Hepatic stellate cell (primary cell): ENCODE measurements at places on chromosomes 3 and 15.

DNA sequence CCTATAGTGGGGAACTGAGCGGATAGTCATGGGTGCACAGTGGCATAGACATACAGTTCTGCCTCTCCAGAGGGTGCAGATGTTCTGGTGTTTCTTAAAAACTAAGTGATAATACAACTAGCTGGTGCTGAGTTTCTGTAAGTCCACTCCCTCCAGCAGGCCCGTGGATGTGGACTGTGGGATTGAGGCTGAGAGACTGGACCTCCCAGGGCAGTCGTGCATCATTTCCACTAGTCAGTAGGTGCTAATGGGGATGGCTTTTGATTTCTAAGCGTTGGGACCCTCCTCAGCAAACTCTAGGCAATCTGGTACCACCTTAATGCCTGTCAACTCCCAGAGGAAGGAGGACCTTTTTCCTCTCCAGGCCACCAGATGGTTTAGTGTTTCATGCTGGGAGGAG is 27.3 kb upstream of the TIMP4 start:
- DNase-seq, result no peak

DNA sequence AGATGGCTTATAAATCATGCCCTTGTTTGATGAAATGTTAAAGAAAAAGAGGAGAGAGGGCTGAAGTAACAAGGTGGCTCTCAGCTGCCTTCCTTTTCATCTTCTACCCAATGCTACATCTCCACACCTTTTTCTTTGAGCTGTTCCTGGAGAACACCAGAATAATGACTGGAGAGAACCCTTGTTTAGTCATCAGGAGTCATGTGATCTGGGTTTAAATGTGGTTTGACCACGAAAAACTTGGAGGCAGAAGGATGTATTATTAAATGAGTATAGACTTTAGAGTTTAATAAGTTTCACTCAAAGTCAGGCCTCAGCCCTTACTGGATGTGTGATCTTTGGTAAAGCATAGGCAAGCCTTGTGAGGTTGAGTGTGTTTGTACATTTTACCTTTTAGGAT is 230.3 kb upstream of the TBL1XR1 start:
- DNase-seq, result peak; percentile 38

DNA sequence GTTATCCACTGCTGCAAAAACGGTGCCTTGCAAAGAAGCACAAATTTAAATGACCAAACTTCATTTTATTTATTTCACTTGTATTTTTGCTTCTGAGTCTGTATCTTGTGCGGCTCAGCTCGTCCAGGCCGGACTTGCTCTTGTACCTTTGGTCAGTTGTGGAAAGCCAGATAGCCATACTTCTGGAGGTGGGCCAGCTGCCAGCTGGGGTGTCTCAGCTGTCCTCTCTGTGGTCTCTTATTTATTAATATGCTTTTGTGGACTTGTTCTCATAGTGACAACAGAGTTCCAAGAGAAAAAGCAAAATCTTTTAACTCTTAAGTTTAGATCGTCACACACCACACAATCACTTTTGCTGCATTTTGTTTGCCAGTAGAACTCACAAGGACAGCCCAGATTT is 87.7 kb downstream of the IL1RAP start:
- DNase-seq, result no peak

DNA sequence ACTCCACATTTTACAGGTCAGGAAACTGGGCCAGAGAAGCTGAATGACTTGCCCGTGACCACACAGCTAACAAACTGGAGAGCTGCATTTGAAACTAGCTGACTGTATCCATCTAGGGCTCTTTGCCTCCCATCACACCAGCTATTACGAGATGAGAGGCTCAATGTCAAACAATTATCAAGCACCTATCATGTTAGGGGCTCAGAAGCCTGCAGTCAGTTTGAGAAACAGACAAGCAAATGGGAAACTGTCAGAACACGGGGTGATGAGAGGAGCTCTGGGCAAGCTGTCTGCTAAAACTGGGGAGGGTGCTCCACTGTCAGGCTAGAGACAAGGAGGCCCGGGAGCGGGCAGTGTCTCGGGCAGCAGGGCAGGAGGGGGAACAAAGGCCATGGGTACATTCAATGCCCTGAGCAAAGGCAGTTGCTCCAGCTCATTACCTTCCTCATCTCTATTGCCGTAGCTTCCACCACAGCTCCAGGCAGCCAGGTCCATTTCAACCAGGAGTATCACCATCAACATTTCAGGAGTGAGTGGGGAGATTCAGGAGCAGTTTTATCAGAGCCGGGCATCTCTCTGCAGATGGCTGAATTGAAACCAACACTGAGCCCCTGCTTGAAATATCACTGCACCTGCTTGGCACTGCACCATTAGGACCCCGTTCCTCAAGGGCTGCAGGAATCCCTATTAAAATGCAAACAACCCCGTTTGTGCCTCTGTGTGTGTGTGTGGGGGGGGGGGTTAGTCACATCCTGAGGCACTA is 122.6 kb downstream of the RAB11A start:
- DNase-seq, result no peak

GRCh38 chr3:177085794-177086193 is 111.5 kb downstream of the TBL1XR1 start:
- DNase-seq, result no peak

DNA sequence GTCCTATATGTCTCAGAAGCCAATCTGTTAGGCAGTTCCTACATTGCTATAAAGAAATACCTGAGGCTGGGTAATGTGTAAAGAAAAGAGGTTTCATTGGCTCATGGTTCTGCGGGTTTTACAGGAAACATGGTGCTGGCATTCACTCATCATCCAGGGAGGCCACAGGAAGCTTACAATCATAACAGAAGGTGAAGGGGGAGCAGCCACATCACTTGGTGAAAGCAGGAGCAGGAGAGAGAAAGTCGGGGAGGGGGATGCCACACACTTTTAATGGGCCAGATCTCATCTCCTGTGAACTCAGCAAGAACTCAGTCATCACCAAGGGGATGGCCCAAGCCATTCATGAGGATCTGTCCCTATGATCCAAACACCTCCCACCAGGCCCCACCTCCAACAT is 9.1 kb downstream of the SLC49A4 start:
- no peak for DNase-seq

DNA sequence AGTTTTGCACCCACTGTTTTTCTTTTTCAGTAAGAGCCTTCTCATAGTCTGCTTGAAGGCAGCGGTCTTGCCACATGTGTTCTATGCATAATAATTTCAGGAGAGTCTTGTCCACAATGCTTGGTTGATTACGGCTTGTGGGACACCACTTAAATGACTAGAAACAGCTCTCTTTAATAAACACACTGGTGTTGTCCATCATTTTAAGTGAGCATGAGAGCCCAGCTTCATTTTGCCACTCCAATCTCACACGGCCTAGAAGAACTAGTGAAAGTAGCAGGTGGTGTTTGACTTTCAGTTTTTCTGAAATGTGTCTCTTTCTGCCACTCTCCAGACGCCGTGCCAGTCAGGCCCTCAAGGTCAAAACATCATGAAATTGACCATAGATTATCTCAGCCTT is 292.1 kb downstream of the LPP start:
- no peak for DNase-seq

- no peak for DNase-seq
Observed at GRCh38 chr15:90020936-90021507, 19.9 kb downstream of the ZNF710 start.

DNA sequence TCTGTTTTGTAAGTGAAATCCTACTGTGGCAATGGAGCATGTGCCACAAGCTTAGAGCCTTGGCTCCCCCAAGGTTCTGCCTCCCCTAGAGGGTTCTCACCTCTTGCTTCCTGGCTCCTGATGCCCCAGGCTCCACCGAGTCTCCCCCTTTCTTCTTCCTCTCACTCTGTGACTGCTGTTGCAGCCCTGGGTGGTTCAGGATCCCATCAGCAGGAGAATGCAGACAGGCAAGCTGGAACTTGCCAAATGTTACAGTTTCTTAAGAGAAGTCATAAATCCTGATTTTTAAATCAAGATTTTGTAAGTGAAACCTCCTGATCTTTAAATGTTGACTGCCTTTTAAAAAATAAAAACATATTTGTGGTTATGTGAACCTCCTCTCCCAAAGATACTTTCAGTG is 133.9 kb downstream of the CCNL1 start:
- DNase-seq, result no peak

DNA sequence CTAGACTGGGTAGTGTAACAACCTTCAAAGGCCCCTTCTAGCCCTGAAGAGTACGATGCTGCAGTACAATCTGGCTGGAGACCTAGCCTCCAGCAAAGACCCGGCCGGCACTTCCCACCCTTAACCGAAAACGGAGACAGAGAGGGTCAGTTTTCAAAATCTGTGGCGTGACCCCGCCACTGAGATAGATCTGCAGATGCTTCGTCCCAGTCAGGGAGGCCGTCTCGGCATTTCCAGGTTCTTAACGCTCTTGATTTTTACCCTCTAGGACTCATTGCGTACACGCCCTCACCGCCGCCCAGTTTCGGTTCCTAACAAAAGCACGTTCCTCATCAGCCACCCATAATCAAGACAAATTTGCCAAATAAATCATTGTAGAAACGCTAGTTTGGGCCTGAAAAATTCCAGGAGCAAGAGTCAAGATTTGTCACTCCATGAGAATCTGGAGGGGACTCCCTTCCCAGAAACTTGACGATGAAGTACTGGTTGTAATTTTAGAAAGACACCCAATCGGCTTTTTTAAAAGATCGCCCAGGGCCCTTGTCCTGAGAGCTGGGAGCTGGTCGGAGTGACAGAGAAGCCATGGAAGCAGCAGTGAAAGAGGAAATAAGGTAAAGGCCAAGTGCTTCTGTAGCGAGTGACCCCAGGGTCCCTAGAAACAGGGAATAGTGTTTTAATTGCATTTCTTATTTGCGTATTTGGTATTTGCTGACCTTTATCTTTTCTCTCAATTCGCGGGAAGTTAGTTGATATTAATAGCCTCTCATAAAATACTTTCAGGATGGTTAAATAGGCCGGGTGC is 868 bp upstream of the TMEM87A start:
- DNase-seq, result peak; percentile 33

- DNase-seq, result peak; percentile 21
Observed at GRCh38 chr15:83030021-83030420, 18.6 kb upstream of the C15orf40 start.

DNA sequence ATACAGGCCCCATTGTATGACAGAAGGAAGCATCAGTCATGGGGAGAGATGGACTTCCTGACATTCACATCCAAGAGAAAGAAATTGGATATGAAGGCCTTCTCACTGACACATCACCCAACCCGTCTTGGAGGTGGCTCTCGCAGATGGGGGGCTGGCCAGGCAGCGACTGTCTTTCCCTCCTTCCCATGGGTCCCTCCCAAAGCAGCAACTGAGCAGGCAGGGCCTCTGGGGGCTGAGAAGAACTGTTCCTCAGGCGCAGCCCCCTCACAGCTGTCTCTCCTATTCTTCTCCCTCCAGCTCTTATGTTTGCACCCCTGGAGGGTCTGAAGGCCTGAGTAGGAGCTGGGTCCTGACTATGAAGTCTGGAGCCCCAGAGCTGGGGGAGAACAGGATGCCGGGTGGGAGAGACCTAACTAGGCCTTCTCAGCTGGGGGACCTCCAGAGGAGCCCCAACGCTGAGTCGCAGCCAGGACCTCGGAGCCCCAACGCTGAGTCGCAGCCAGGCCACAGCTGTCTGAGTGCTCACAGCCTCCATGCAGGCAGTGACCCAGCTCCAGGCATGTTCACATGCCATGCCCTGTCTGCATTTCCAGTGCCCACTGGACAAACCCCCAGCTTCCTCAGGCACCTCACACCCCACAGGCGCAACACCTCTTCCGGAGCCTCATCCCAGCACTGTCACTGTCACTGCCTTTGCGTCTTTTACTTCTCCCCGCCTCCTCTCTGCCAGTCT is 29.6 kb downstream of the UMPS start:
- no peak for DNase-seq

DNA sequence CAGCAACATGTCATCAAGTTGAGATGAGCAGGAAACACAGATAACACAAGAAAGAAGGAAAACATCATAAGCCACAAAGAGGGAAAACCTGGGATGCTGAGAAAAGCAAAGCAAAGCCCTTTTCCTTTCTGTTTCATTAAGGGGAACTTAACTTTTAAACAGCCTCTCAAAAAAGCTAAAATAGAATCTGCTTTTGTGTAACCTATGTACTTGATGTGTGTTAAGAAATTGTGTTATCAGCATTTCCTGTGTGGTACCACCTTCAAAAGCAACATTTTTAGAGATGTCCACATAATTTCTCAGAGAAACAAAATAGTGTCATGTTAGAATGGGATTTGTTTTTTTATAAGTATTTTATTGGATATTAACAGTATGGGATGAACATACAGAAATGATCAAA is 206.2 kb downstream of the IL20RB start:
- no peak for DNase-seq

GRCh38 chr15:45128971-45129639 is 574 bp downstream of the DUOXA1 start:
- no peak for DNase-seq

- DNase-seq, result no peak
Observed at GRCh38 chr3:71763426-71763825, 9.8 kb downstream of the GPR27 start.

DNA sequence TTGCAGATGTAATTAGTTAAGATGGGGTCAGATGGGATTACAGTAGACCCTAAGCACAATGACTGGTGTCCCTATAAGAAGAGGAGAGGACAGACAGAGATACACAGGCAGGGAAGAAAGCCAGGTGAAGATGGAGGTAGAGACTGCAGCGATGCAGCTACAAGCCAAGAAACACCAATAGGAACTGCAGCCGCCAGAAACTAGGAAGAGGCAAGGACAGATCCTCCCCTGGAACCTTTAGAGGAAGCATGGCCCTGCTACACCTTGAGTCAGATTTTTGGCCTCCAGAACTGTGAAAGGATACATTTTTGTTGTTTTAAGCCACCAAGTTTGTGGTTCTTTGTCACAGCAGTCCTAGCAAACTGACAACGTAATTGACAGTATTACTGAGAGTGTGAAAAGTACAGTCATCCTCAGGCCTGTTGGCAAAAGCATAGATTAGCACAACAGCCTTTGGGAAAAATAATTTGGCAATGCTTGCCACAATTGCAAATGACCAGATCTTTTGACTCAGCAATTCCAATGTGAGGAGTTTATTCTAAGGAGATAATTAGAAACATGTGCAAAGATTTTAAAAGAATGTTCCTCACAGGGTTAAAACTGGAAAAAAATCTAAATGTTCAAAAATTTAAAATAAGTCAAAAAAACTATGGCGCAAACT is 82.6 kb upstream of the TJP1 start:
- DNase-seq, result no peak

DNA sequence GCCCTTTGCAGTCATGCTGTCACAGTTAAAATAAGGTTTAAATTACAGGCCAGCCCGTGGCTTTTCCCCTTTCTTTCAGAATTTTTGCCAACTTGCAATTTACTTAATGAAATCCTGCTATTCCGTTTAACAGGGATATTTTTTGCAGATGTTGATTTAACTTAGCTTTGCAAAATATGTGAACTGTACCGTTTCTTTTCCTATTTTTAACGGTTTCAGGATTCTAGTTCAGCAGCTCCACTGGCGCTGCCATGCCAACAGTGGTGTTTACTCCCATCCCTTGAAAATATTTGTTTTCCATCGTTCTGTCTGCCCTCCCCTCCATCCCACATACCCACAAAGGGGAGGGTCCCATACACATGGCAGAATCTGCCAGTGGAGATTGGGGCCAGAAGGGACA is 54.3 kb downstream of the SMAD6 start:
- DNase-seq, result no peak

- peak; percentile 0 for DNase-seq
Observed at GRCh38 chr3:1214933-1215332, 122.1 kb downstream of the CNTN6 start.
